ENCODE measurements at places on chromosomes 3 and 15. TPM values are rescaled to one million over a fixed set of nuclear protein-coding genes. Genes with fewer than 3 reads are reported as not detected.

- DNase-seq: no peak
Measured at GRCh38 chr15:58163985-58164384, 25.8 kb downstream of the AQP9 start.

DNA sequence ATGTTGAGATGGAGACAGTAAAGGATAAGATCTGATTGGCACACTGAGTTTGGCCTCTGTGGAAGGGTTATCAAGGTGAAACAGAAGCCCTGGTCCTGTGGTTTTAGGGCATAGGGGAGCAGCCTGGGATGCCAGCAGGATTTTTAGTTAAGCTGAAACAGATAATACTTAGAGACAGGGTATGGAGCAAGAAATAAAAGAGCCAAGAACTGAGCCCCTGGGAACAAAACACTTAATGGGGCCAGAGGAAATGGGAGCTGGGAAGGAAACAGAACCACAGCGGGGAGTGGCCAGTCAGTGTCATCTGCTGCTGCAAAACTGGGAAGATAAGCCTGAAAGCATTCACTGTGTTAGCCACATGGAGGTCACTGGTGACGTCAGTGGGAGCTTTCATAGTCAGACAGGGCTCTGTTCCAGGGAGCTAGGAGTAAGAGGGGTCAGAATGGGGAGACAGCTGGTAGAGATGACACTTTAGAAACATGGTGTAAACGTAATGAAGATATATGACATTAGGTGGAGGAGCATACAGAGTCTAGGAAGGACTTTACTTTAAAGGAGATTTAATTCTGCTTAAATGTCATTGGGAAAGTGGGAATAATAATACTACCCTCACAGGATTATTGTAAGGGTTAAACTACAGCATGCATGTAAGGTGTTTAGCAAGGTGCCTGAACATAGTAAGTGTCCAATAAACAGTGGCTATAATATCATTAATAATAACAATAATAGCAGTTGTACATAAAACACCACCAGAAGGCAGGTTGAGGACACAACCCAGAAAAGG lies 172.7 kb upstream of the CTNNB1 start:
- no peak for DNase-seq

FOXL2 gene
- total RNA-seq: under 0.01 TPM

ANKRD63 gene
- total RNA-seq: 1.1 TPM

PAQR5 gene
- 0.27 TPM for total RNA-seq

ACSBG1 gene
- total RNA-seq: under 0.01 TPM

GOLGA6L10 gene
- total RNA-seq: 0.54 TPM

All from hematopoietic multipotent progenitor cell (in vitro differentiated cells).